ENCODE measurements at places on chromosomes 12 and 14.

DNA sequence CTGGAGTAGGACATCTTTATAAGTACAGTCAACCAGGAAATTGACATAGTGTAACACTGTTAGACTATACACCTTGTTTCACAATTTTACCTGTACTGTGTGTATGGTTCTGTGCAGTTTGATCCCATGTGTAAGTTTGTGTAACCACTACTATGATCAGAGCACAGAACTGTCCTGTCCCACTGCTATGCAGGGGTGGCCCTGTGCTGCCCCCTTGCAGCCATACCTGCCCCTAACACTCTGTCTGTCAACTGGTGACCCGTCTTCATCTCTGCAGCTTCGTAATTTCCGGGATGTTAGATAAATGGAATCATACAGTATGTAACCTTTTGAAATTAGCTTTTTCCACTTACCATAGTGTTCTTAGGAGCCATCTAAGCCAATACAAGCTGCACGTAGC lies 58.7 kb upstream of the RD3L start:
- no peak for DNase-seq

DNA sequence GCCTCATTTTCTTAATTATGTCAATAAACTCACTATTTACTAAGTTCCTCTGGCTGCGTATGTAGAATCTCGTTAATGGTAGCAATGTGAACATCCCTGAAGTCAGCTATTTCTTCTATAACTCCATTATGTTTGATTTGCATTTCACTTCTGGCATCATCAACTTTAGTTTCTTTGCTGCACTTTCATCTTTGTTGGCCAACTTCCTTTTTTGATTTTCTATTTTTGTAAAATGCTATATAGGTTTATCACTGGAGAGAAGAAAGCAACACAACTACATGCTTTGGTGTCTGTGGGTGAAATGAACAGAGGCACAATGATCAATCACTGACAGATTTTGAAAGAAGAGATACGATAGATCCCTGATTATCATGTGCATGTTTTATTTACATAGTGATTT lies 58.5 kb upstream of the ATF7IP start:
- no peak for DNase-seq

DNA sequence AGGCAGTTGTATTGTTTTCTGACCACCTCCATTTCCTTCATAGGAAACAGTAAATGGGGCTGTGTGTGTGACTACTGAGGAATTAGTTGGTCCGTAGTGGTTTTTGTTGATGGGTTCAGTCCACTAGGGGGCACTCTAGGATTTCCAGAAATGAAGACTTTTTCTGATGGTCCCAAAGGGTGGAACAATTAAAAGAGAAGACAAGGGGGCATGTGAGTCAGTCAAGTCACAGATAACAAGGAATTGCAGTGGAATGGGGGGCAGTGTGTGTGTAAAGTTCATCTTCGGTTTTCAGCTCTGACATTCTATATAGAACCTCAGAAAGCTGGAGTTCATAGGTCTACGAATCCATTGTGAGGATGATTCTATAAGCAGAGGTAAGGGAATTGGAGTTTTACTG lies 186.6 kb upstream of the OR4E1 start:
- no peak for DNase-seq

DNA sequence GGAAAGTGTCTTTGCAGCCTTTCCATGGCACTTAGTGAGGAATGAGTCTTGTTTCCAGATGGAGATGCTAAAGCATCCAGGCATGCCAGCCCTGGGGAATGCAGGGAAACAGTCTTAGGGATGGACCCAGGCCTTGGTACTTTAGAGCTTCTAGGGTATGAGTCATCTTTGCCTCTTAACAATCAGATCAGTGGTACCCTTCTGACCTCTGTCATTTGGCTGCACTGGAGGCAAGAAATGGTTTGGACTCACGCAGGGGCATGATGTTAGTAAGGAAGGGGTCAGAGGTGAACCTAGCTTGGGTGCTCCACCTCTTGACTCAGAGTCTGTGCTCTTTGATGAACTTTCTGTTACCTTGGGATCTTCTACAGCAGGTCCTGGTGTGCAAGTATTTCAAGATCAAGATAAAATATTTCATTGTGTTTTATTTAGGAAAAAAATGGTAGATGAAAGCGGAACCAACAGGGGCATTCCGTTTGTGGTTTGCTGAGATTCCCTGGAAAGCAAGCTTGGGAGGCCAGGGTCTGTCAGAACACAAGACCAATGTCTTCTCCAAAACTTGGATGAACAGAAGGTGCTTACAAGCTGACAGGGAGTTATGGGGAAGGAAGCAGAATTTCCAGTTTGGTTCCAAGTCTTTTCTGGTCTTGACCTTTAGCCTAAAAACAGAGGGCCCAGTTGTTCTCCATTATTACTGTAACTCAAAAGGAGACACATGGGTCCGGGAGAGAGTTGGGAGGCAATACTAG lies 216.2 kb downstream of the ZFP36L1 start:
- no peak for DNase-seq

- no peak for DNase-seq
These were observed 103.9 kb upstream of the MYL2 start for GRCh38 chr12:111024205-111024801.

DNA sequence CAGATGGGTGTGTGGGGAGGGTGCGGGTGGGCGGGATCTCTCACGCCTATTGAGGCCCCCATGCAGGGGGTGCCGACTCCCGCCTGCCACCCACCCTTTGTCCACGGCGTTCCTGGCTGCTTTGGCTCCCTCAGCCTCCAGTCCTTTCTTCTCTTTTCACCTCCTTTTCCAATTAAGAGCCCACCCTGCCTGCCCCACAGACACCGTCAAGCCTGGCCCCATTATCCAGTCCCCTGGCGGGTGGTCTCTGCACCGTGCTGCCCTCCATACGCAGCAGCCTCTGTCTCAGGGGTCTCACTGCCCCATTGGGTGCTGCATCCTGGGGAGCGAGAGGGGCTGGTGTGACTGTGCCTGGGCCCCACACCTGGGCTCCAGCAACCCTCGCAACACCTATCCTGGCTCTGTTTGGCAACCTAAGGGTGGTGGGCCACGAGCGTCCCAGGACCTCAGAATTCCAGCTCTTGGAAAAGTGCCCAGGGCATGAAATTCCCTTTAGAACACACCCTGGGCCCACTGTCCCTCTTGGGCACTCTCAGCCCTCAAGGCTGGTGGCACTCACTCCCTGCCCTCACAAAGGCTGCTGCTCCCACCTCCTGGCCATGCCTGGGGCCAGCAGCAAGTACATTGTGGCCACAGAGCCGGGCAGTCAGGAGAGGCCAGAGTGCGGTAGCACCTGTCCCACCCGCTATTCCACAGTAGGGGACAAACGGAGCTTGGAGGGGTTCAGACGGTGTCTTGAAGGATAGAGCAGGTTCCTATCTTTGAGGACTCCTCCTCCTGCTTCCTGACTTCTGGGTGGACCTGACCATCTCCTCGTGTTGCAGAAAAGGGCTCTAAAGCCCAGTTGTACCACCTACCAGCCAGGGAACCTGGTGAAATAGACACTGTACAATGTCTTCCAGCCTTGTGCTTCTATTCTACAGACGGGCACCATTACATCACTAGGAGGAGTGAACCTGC lies 114.1 kb downstream of the KIF26A start:
- DNase-seq = no peak

GRCh38 chr12:129588142-129588541 lies 315.7 kb downstream of the TMEM132D start:
- DNase-seq = no peak

DNA sequence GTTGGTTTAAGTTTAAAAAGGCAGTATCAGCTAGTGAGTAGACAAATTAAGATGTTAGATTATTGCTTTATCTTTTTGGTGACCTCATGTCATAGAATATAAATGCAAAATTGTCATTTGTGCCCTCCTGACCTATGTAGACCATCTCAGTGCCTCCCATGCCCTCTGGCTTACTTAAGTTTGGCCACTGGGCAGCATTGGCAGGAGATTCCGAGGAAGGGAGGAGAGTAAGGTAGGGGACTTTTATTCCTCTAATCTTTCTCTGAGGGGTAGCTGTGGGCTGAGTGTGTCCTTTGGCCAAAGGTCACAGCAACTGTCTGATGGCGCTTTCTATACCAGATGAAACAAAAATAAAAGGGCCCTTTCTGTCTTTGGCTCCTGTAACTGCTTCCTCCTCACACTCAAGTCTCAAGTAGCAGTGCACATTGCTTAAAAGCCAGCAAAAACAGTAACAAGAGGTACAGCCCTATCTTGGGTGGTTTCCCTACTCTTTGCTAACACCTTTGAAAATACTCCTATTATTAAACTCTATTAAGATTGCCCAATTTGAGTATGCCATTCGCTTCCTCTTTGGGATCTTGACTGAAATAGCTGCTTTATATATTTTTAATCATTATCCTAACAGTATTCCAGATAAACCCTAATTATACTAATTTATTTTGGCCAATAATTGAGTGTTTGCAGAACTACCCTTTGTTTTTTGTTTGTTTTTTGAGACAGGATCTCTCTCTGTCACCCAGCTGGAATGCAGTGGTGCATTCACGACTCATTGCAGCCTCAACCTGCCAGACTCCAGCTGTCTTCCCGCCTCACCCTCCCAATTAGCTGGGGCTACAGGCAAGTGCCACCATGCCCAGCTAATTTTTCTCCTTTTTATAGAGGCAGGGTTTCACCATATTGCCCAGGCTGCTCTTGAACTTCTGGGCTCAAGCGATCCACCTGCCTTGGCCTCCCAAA lies 56.5 kb upstream of the KCNH3 start:
- no peak for DNase-seq

DNA sequence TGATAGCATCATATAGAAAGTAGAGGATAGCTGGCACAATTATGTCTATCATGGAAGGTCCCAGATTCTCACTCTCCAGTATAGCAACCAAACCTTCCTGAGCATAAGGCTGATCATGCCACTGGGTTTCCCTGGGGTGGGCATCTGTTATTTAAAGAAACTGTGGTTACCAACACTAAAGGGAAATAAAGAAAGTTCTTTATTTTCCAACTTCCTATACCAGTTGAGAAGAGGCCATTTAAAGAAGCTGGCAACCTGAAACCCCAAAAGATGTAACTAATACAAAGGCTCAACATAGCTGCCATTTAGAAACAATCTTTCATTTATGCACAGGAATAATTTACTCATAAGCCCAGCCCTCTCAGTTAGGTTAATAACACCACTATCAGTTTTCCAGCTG lies 3.1 kb downstream of the BCAT1 start:
- no peak for DNase-seq

- DNase-seq = no peak
These were observed 20.9 kb downstream of the MORN3 start for GRCh38 chr12:121648458-121649028.

DNA sequence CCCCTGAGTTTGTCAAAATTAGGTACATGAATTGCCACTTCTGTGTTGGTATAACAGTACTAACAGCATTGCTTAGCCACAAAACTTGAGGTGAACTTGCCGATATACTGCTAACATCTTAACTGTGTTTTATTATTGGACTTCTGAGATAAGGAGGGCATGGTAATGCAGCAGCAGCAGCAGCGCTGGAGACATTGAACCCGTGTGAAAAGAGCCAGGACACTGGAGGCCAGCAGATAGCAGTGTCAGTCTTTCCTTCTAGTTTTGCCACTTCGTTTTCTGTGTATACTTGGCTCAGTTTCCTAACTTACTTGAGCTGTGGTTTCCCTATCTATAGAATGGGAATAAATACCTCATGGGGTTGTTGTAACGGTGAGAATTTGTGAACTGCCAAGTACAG lies 82.7 kb downstream of the KTN1 start:
- no peak for DNase-seq

DNA sequence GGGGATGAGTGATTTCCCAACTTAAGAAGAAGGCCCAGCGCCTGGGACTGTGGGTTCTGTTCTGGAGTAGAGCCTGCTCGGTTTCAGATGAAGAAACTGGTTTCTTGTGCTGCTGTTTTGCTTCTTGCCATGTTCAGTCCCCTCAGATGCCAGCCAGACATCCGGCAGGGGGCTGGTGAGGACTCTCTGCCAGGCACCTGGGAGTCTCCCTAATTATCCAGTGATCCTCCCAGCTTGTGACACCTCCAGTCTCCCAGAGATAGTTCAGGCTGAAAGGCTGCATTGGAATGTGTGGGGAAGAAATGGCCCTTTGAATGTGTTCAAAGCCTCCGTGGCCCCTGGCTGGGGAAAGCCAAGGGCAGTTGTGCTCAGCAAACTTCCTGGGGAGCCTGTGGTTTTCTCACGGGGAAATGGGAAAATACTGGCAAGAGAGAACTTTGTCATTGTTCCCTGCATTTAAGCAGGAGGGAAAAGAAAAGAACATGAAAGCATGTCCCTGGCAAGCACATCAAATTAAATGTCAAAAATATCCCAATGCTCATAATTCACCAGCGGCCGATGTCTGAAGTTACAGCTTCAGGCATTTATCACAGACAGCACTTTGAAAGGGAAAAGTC lies 8.5 kb upstream of the SERPINA12 start:
- no peak for DNase-seq

GRCh38 chr14:104361921-104362681 lies 217.5 kb upstream of the C14orf180 start:
- no peak for DNase-seq

Measured in cerebellar nuclear complex (tissue), 1 donor.